Mesothelial cell of epicardium (in vitro differentiated cells): ENCODE measurements at places on chromosomes 12 and 14. TPM values are rescaled to one million over a fixed set of nuclear protein-coding genes. Genes with fewer than 3 reads are reported as not detected.

The KCNA1 gene
- not detected in 3 replicates for total RNA-seq

The TMEM119 gene
- total RNA-seq, result 37.6 to 43.2 TPM (median 41.2 TPM) in 3 replicates

The GNB3 gene
- 22.9 to 24.3 TPM (median 23.0 TPM) in 3 replicates for total RNA-seq

The GSKIP gene
- 12.2 to 13.7 TPM (median 13.6 TPM) in 3 replicates for total RNA-seq

DNA sequence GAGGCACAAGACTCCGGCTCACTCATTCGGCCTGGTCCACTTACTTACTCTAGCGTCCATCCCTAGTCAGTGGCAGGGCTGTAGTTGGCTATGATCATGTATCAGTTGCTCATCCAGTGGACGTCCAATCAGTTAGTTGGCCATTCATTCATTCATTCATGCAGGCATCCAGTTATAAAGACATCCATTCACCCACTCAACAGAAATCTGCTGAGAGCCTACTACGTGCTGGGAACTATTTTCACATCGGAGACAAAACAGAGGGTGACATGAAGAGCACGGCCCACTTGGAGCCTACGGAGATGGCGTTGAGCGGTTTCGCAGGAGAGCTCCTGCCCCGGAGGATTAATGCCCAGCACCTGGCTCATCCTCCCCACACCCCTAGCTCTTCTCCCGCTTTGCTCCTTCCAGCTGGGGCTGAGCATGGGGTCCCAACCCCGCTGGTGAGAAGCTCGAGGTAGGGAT is 49.7 kb downstream of the SNAPC1 start:
- DNase-seq, result no peak

DNA sequence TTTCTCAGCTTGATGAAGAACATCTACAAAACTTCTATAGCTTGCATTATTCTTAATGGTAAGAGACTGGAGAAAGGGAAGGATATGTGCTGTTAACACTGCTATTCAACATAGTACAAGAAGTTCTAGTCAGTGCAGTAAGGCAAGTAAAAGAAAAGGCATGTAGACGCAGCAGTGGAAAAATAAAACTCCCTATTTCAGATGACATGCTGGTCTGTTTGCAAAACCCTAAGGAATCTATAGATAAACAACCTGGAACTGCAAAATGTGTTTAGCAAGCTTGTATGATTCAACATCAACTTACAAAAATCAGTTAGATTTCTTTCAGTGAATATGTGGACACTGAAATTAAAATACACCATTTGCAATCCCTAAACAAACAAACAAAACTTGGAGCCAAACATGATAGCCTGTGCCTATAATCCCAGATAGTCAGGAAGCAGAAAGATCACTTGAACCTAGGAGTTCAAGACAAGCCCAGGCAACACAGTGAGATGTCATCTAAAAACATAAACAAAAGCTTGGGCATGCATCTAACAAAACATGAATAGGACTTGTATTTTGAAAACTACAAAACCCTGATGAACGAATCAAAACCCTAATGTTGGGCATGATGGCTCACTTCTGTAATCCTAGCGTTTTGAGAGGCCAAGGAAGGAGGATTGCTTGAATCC is 293.6 kb upstream of the RGS6 start:
- no peak for DNase-seq

DNA sequence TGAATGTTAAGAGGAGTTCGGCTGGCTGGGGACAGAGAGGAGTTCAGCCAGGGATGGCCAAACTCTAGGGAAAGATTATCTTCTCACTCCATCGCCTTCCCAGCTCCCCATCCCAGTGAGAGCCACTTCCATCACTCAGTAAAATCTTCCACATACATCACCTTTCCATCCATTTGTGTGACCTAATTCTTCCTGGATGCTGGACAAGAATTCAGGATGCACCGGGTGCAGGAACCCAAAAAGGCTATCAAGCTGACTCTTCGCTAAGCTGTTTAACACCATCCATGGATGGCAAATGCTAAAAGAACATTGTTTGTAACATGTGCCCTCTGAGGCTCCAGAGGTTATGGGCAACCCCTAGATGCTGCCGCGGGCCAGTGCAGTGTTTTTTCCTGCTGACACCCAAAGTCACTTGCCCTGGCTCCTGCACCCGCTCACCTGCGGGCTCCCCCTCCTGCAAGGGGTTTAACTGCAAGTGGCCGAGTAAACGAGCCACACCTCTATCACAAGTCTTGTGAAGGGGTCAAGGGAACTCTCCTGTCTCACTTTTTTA is 216.0 kb upstream of the NPAS3 start:
- DNase-seq, result no peak

GRCh38 chr12:114995891-114996290 is 311.9 kb upstream of the TBX3 start:
- DNase-seq, result no peak

GRCh38 chr12:80846952-80847351 is 90.8 kb downstream of the LIN7A start:
- DNase-seq, result no peak

DNA sequence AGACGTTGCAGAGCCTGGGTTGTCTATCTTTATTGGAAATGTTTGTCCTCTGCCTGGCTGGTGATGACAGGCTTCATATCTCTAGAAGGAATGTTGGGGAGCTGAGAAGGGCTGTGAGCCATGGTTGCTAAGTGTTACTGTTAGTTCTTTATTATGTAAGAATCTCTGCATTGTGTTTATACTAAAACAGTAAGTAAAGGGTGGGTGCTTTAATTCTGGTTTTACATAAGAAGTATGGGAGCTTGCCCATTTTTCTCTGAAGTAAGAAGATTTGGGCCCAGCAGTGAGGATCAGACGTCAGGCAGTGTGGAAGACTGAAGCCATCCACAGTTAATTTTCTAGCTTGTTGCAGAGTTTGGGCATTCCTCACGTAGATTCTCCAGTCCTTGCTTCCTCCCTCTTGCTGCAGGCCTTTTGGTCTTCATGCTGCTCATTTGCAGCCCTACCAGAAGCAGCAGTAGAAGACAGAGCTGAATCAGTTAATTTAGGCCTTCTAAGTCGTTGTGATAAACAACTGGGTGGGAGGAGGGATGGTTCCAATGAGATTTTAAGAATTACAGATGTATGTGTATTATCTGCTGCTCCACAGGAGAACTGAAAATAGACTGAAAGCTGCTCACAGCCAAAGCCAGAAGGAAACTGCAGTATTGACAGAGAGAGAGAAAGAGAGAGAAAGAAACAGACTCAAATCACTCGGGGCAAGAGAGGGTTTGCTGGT is 21.4 kb downstream of the WNT5B start:
- DNase-seq, result no peak

DNA sequence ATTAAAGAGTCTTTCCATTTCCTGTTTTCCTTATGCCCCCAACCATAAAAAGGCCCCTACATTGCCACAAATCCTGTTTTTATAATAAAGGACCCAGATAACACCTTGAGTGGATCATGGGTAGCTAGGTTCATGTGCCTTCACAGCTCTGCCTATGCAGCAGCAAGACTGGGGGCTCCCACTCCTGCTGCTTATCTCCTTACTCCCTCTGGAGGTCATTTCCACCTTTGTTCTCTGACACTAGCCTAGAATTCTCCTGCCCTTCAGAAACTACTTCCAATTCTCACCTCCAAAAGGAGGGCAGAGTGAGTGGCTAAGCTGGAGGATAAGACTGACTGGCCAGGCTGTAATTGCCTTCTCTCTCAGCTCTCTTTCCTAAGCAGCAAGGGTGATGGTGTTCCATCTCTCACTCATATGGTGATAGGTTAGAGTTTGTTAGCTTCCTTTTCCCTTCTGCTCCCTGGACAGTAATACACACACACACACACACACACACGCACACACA is 20.0 kb upstream of the STAC3 start:
- no peak for DNase-seq

DNA sequence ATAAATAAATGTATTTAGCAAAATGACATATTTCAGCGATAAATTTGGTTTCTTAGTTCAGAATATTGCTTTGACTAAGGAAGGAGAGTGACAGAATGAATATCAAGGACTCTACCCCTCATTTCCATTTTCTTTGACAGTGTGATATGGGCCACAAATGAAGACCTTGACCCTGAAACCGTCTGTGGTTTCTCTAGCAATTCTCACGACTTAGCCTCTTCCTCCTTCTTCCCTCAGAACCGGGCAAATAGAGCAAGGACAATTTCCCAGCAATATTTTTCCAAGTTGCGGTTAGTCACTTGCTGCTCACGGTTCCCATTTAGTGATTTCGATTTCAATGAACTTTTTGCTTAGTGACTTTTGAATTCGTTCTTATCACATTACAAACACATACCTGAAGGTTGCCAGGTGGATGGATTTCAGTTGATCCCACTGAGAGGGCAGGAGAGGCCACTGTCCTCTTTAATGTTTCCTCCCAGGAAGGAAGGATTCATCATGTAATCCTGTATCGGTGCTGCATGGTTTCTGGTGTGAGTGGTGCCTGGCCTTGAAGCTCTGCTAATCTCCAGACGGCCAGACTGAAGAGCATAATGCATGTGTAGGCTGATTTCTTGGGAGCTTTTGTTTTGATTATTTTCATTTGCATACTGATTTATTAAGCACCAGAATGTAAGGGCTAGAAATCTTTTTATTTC is 77.6 kb downstream of the CHST11 start:
- no peak for DNase-seq

- no peak for DNase-seq
These were observed 29.7 kb downstream of the ATP2A2 start for GRCh38 chr12:110310763-110311162.

- no peak for DNase-seq
These were observed 116.7 kb downstream of the SNAPC1 start for GRCh38 chr14:61878931-61879330.

DNA sequence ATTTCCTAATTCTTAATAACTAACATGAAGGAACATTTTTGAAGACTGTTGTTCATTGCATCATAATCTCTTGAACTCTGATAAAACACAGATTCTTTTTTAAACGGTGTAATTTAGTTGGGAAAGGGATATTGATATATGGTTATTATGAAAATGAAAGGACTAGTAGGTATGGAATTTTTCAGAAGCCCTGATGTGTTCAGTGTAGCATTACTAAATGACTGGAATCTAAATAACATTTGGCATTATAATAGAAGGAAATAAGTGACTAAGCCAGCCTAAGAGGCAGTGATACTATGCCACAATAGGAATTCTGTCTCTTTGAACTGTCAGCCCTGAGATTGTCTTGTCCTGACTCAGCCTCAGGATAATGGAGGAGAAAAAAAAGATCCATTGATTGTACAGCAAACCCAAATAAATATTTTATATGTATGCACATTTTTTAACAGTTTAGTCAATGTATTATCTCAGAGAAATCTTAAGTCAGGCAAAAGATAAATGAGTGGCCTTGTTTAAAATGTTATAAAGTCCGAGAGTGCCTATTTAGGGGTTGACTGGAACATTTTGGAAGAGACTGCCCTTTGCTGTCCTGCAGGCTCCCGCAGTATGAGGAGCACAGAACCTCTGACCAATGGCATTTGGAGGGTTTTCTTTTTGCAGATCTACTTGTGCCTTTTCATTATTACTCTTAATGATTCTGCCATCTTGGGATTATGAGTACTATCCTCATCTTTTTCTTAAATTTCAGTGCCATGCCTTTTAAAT is 271.2 kb downstream of the EGLN3 start:
- DNase-seq, result no peak

- no peak for DNase-seq
These were observed 312.1 kb downstream of the SEC23A start for GRCh38 chr14:38790916-38791315.

GRCh38 chr14:72594099-72594901 is 299.6 kb downstream of the DPF3 start:
- DNase-seq, result no peak

- DNase-seq, result no peak
These were observed 76.3 kb downstream of the SCFD1 start for GRCh38 chr14:30698463-30698862.

DNA sequence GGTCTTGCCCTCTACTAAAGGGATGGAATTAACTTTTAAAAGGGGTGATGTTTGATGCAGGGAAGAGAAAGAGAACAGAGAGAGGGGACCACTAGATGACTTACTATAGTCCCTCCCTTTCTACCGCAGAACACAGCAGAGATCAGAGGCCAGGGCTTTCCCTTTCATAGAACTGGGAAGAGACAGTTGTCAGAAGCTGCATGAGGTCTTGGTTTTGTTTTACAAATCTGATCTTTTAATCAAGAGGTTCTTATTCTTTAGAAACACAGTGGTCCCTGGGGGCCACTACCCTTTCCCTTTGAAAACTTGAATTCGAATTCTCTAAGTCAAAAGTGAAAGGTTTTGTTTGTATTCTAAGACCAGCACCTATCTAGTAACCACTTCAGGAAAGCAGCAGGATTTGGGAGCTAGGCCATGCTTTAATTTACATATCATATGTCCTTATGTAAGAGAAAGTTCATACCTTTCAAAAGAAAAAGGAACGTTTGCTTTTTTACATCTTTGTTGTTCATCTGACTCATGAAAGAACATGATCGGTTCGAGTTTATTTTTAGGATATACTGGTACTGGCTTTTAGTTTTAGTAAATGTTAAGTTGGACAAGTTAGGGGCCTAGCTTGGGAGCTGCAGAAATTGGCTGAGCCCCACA is 6.3 kb downstream of the FBXL14 start:
- DNase-seq, result no peak

DNA sequence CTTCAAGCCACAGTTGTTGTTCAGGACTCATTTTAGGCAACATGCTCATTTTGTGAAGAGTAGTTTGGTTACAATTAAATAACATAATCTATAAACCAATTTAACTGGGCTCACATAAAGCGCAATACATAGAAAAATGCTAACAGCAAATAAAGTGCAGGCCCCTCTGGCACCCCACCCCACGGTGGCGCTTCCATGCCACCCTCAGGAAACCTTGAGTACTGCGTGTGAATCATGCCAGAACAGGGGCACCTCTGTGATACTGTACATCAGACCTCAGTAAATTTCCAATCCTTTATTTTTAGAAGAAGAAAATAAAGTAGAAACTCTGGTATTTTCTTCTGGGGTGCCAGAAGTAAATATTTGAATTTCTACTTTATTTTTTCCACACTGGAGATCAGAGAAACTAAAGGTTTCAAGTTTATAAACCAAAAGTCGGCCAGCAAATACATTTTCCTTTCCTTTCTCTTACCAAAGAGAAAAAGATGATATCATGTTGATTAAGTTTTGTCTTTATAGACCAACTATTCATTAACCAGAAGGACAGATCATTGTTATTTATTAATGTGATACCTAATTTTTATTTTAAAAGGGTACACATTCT is 316.8 kb downstream of the PAWR start:
- DNase-seq, result peak; percentile 55

DNA sequence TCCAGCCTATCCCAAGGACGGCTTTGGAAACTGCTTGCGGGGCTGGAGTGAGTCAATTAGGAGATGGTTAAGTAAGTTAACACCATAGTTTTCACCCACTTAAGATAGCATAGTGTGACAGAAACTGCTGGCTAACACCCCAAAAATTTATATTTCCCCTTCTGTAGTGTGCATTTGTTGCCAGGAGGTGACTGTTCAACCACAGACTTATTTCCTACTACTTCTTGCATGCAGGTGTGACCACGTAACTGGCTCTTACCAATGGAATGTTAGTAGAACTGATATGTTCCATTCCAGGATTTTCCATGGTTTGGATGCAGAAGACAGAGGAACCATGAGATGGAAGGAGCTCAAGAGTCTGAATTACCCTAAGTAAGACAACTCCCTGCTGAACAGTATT is 52.9 kb upstream of the SLC35F4 start:
- no peak for DNase-seq

- no peak for DNase-seq
These were observed 243.1 kb downstream of the BCAT1 start for GRCh38 chr12:24705741-24706358.
